ENCODE measurements at places on chromosomes 12 and 14.

DNA sequence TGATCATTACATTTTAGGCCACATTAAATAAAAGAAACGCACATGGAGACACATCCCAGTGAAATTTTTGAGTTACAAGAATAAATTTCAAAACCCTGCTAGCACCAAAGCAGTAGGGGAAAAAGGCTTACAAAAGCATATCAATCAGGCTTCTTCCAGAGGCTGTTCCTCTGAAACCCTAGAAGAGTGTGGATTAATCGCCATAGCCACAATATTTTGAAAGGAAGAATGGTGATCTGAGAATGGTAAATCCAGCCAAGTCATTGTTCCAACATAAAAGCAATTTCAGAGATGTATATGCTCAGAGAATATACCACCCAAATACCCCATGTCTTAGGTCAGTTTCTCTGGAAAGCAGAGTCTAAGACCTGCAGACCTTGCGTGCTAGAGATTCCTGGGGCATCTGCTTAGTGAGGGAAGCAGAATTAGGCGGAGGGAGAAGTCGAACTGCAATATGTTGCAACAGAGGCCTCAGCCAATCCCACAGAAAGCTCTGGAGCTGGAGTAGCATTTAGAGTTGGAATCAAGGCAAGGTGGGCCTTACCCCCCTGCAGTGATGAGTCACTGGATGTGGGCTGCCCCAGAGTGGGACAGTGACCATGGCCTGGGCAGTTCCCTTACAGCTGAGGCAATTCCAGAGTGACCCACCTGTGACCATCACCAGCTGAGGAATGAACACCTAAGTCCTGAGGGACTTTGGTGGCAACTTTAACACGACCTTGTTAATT, 125.2 kb downstream of the NTF3 start:
- no peak for DNase-seq

GRCh38 chr12:91924827-91925226, 220.8 kb downstream of the BTG1 start:
- no peak for DNase-seq

- DNase-seq, result no peak
These were observed 234.3 kb downstream of the C12orf50 start for GRCh38 chr12:87794854-87795253.

DNA sequence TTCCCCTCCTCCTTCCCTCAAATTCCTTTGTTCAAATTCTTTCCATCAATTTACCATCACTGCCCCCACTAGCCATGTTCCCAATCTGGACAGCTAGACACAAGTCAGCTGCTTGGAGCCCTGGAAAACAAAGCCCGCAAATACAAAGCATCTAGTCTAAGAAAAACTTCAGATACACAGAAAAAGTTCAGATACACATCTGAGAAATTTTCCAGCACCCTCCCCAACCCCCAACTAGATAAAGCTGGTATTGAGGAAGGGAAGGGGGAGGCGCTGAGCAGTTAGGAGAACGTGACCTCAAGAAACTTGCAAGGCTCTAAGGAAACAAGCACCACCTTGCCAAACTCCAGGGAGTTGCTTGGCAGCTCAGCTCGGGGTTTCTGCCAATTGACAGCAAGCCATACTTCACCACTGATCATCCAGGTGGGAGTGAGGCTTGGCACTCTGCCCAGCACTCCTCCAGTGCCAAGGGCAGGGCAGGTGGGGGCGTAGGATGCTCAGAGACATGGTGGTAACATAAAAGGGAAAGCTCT, 5.1 kb upstream of the CNIH1 start:
- DNase-seq, result no peak

DNA sequence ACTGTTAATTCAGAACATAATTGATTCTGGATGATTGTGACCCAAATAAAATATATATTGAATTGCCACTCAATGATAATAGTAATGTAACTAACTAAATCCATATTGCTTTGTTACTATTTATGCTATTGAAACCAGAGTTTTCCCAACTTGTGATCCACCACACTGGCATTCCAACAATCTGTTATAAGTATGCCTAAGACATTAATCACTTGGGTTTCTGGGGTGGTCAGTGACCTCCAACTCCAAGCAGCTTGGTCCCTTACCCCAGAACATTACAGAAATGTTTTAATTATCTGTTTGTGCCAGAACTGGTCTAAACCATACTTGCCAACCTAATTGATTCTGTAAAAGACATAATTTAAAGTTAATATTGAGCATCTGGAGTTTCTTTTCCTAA, 14.6 kb downstream of the CAPS2 start:
- DNase-seq, result no peak

DNA sequence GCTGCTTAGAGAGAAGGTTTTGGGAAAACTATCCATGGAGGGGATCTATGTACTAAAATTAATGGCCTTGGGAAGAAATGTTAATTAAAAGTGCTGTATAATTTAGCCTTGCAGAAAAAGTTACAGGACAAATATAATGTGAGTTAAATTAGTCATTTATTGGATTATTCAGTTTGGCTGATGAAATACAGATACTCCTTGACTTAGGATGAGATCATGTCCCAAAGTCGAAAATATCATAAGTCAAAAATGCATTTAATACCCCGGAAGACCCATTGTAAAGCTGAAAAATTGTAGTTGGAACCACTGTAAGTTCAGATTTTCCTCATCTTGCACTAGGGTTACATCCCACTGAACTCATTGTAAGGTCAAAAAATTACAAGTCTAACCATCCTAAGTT, 9.7 kb downstream of the RTRAF start:
- DNase-seq, result no peak

DNA sequence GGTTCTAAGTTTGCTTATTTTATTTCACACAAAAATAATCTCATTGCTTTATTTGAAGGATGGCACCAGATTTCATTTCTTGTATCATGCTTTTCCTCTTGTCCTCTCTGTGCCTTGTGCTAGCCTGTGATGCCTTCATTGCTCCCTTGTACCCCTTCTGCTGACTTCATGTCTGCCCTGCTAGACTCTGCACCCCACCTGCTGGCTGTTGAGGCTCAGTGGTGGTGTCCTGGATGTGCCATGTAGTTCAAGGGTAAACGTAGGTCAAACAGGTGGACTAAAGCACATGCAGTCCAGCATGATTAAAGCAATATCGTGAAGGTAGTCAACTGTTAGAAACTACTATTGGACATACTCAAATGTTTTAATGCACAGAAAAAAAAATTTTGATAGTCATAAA, 21.6 kb downstream of the MRPS35 start:
- DNase-seq, result no peak

DNA sequence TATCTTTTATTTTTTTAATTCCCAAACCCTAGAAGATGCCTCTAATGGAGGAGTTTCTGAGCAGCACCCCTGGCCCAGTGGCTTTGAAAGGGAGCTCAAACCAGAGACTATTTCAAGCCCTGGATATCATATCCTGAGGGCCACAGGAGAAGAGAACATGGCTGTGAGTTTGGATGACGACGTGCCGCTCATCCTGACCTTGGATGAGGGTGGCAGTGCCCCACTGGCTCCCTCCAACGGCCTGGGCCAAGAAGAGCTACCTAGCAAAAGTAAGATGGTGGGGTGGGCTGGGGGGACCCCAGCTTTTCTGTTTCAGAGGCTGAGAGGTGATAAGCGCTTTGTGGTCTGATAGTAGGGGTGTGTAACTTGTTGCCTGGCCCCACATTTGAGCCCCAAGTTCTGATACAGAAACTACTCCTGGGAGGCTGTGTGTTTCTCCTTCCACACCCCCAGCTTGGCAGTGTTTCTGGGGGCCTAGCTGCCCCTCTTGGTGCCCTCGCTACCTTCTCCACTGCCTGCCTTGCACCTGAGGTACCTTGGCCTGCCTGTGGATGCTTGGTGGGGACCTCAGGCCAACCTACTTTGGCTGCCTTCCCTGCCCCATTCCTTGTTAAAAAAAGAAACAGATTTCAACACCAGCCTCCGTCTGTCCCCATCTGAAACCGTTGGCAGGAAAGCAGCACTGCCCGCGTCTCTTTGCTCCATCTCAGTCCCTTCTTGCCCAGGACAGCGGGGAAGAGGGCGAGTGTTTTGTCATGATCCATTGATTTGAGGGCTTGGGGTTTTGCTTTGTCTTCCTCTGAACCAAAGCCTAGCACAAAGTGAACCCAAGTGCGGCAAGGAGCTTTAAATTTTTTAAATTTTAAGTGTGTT, 5.7 kb downstream of the TPCN1 start:
- DNase-seq, result peak; percentile 65

GRCh38 chr14:104291123-104292000, 153.0 kb downstream of the KIF26A start:
- DNase-seq, result peak; percentile 12

GRCh38 chr14:99099051-99099787, 172.8 kb downstream of the BCL11B start:
- no peak for DNase-seq

- DNase-seq, result no peak
These were observed 36.8 kb downstream of the PPHLN1 start for GRCh38 chr12:42362647-42363260.

- no peak for DNase-seq
These were observed 1144.8 kb downstream of the AACS start for GRCh38 chr12:126210026-126210425.

GRCh38 chr12:116037941-116038837, 239.3 kb downstream of the MED13L start:
- DNase-seq, result no peak

- no peak for DNase-seq
These were observed 1482.5 kb upstream of the TMEM132C start for GRCh38 chr12:126784328-126784921.

GRCh38 chr14:104359301-104359968, 220.1 kb upstream of the C14orf180 start:
- no peak for DNase-seq

DNA sequence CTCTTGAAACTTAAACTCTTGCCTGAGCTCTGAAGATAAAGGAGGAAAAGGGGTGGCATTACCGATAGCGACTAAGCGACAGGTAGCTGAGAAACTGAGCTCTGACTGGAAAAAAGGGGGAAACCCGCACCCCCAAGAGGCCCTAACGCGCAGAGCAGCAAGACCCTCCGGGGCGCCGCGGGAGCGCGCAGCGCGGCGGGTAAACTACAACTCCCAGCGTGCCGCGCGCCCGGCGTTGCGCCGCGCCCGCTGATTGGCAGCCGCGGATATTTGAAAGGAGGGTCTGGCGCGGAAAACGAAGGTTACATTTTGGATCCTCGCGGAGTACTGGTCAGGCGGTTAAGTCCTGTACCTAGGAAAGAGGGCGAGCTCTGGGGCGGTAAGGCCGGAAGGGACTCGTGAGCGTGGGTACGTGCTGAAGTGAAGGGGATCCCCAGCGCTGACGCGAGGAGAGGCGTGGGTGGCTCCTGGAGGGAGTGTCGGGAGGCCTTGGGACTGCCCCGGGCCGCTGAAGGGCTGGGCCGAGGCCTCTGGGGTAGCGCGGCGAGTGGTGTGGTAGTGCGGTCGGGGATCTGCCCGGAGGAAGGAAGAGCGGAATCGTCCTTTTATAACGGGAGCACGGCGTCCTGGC, at the start of gene ESPL1:
TSS of gene ESPL1 (plus strand) at position 301 of the 631 bp plus-strand sequence. CDS start 468 bp downstream, outside the sequence.
- peak; percentile 69 for DNase-seq

DNA sequence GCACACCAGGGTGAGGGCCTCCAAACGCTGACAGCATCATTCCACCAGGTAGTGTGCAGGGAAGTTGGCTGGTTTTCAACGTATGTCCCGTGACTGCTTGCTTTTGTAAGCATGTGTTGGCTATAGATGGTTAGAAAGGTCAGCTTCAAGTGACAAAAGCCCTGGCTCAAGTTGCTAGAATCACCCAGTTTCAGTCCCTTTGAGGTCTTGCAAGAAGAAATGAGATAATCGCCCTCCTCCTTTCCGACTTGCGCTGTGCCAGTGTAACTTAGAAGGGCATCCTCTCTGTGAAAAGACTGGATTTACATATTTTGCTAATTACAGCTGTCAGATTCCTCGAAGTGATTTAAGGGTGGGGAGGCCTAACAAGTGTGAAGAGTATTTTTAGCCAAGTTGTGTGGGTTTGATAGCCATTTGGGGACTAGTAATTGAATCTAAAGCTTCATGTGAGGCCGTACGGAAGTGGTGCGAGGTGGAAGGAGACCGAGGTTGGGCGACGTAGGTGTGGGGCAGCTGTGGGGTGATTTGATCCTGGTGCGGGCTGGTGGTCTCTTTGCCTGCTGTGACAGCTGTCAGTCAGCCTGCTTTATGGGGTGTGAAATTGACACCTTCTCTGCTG, 94.7 kb downstream of the CHST11 start:
- DNase-seq, result no peak

- DNase-seq, result no peak
These were observed 7.6 kb upstream of the NGB start for GRCh38 chr14:77278461-77279230.

DNA sequence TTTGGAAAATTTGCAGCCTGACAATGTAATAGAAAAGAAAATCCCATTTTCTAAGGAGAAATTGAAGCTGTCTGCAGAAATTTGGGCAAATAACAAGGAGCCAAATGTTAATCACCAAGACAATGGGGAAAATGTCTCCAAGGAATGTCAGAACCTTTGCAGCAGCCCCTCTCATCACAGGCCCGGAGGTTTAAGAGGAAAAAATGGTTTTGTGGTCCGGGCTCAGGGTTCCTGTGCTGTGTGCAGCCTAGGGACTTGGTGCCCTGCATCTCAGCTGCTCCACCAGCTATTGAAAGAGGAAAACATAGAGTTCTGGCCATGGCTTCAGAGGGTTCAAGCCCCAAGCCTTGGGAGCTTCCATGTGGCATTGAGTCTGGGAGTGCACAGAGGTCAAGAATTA, 298.9 kb downstream of the ATXN7L3B start:
- DNase-seq, result no peak

GRCh38 chr14:95835121-95835730, 41.4 kb upstream of the TUNAR start:
- DNase-seq, result no peak

GRCh38 chr12:85390266-85390665, 110.2 kb downstream of the ALX1 start:
- no peak for DNase-seq

All from left ventricle myocardium inferior (tissue), 1 donor.